Vein endothelial cell (primary cell): ENCODE measurements at places on chromosomes 1 and 21. TPM values are rescaled to one million over a fixed set of nuclear protein-coding genes. Genes with fewer than 3 reads are reported as not detected.

POU3F1 gene
- not detected in 2 replicates for total RNA-seq

NBPF20 gene
- total RNA-seq = 1.6 and 2.9 TPM in 2 replicates

FHAD1 gene
- 0.33 TPM in 1 of 2 replicates, not detected in the other for total RNA-seq

DDR2 gene
- total RNA-seq = 15.2 and 16.7 TPM in 2 replicates

GBP6 gene
- not detected in 2 replicates for total RNA-seq

SLC9C2 gene
- not detected in 2 replicates for total RNA-seq

LRRC8B gene
- total RNA-seq = 5.2 and 14.1 TPM in 2 replicates
